Suprapubic skin (tissue), 4 donors: ENCODE measurements at places on chromosomes 2 and 18. TPM values are rescaled to one million over a fixed set of nuclear protein-coding genes. Genes with fewer than 3 reads are reported as not detected.

DNA sequence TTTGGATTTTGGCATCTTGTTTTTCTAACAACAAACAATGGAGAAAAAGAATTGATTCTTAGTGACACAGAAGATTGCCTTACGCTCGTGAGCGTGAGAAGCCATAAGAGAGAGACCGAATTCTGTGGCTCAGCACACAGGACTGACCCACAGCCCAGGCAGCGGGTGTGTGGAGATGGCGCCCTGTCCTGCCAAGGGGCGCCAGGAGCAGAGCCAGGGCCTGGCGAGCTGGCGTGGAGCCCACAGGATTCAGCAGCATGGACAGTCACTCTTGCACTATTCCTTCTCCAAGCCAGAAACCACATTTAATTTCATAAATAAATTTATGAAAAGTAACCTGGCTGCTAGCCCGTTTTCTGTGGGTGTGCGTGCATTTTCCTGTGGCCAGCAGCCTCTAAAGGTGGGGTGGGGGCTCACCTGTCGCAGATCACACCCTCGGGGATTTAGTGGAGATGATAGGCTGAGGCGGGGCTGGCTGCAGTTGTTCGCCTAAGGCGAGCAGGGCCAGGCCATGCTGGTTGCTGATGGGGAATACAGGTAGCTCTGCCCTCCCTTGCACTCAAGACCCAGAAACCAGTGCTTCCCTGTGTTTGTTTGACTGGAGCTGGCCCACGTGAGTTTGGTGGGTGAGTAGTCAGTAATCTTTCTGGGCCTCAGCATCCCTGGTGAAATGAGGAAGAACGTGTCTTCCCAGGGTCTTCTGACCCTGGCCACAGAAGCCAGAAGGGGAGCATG is 46.2 kb downstream of the FAM168B start:
- no peaks in the 10 kb centered on the region for H3K27me3 ChIP-seq
- no peak overlapping the region for H3K27ac ChIP-seq
- H3K4me1 ChIP-seq = peaks cover 2% of the 10 kb centered on the region
- H3K36me3 ChIP-seq = peaks cover 84% of the 10 kb centered on the region
- H3K4me3 ChIP-seq = no peak overlapping the region

Gene SPC25
- 0.62 TPM for total RNA-seq

Gene MBOAT2
- total RNA-seq = 53.3 TPM

DNA sequence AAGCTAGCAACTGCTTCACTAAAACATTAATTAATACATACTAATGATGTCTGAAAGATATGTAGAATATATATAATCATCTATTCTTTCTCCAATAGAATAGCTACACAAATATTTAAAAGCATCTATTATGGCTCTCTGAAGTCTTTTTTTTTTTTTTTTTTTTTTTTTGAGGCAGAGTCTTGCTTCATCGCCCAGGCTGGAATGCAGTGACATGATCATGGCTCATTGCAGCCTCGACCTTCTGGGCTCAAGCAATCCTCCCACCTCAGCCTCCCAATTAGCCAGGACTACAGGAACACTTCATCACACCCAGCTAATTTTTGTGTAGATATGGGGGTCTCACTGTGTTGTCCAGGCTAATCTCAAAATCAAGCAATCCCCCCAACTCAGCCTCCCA is 120.4 kb upstream of the KYNU start:
- H3K36me3 ChIP-seq = no peaks in the 10 kb centered on the region
- no peaks in the 10 kb centered on the region for H3K27me3 ChIP-seq
- no peak for DNase-seq
- no peaks in the 10 kb centered on the region for H3K4me1 ChIP-seq

Gene SERPINB3
- total RNA-seq = 30.1 TPM

Gene DNAJC5G
- total RNA-seq = not detected

GRCh38 chr2:70513738-70514137 is 39.9 kb downstream of the TGFA start:
- peaks cover 39% of the 10 kb centered on the region for H3K4me1 ChIP-seq
- no peak overlapping the region for H3K4me3 ChIP-seq
- H3K36me3 ChIP-seq = no peaks in the 10 kb centered on the region
- no peaks in the 10 kb centered on the region for H3K27me3 ChIP-seq

GRCh38 chr18:76821875-76822505 is 367 bp upstream of the ZNF236 start:
- H3K27me3 ChIP-seq = no peaks in the 10 kb centered on the region
- DNase-seq = peak; percentile 75
- H3K4me3 ChIP-seq = peak overlapping the region; percentile 79
- H3K36me3 ChIP-seq = no peaks in the 10 kb centered on the region
